ENCODE measurements at places on chromosomes 11 and 22.
A peak's percentile ranks its signal among the peaks of the same experiment; 100 is the strongest.

GRCh38 chr11:95821640-95822039, 31.3 kb downstream of the CEP57 start:
- DNase-seq: no peak

DNA sequence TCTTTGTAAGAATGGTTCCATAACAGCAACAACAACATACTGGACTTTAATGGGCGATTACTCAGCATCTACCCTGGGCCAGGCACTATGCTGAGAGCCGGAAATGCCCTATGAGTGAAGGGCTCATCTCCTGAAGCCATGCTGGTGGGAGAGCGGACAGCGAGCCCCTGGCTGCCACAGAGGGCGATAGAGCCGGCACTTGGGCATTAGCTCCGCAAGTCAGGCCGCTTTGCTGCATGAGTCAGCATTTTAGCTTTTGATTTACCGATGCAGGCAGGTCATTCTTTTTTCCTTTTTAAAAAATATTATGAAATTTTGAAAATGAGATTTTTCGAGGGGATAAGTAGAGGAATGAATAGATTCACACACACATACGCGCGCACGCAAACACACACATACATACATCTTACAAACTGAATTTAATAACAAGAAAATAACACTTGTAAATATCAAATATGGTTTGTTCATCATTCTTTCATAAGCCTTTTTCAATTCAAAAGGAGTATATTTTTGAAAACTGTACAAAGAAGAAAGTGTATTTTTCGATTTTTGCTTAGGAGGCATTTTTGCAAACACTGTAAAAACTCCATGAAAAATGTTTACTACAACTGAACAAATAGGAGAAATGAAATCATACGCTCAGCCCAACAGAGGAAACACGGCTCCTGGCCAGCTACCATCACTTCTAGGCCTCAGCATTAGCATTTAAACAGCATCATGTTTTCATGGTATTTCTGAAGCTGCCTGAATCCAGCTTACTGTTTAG, 667.3 kb downstream of the OPCML start:
- no peak for DNase-seq

DNA sequence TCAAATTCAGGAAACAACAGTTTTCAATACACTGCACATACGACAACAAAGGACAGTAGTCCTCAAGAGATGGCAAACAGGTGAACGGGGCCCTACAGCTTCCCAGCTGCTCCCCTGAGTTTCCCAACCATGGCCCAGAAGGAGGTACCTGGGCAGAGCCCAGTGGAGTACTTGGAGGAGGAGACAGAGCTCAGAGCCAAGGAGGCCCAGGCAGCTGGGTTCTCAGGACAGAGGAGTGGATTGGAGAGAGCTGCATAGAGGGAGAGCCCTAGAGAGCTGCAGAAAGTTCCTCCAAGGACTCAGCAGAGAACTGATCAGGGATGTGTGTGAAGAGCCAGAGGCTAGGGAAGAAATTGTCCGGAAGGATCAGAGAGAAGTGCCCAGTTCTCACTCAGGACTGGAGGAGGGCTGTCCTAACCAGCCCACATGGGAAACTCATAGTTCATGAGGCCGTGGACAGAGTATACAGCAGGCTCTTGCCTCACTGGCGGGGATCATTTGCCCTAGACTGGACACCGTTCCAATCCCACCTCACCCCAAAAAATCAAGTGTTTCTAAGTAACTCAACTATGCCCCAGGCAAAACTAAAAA, 7.6 kb upstream of the ASCL2 start:
- no peak for DNase-seq

- no peak for DNase-seq
Measured at GRCh38 chr11:83350187-83350586, 64.0 kb upstream of the CCDC90B start.

DNA sequence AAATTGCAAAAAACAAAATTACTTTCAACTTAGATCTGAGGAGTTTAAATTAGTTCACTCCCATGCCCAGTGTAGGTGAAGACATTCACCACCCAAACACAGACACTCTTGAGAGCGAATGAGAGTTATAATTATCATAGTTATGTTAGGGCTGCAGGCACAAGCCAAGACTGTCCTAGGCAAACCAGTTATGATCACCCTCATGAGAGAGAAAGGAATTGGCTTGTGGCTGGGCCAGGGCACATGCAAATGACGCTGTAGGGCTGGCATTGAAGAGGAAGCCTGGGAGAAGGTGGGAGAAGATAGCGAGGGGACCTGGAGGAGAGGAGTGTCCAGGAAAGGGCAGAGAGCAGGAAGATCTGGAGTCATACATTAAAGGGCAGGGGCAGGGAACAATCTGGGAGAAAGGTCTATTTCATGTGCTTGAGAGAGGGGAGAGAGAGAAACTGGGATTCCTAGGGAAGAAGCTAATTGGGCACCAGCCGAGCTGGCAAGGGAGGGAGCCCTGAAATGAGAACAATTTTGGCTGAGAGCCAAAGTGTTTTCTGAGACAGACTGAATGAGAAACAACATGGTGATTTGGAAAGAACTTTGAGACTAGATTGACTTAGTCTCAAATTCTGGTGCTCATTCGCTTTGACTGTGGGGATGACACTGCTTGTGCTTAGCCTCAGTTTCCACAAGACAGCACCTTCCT, 279.9 kb downstream of the KIRREL3 start:
- DNase-seq: no peak

DNA sequence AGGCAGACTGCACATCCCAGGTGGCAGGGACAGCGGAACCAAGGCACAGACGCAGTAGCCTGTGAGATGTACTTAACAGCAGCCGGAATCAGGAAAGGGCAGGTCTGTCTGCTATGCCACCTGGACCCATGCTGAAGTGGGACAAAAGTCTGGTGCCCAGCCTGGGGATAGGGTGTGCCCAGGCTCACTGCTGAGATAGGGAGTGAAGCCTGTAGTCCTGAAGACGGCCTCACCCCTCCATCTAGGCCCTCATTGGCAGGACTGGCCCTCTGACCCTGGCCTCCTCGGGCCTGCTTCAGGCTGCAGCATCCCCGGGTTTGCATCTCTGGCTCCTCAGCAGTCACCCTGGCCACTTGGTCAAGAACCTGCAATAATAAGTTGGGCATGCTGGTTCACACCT, 32.4 kb upstream of the TSKU start:
- DNase-seq: no peak

DNA sequence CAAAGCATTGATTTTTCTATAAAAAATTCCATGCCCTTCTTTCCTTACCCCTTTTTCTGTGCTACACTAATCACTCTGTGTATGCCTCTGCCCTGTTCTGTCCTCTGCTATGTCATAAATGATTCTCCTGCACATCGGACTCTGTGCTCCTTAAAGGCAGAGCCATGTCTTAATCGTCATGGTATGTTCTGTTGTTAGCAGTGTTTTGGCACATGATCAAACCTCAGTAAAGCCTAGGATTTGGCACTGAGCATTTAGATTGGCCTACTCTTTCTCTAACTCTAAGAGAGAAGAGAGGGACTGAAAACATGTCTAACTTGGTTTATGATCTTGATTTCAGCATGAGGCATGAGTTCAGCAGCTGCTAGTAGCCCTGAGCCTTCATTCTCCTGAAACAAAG, 266.9 kb downstream of the AASDHPPT start:
- no peak for DNase-seq

DNA sequence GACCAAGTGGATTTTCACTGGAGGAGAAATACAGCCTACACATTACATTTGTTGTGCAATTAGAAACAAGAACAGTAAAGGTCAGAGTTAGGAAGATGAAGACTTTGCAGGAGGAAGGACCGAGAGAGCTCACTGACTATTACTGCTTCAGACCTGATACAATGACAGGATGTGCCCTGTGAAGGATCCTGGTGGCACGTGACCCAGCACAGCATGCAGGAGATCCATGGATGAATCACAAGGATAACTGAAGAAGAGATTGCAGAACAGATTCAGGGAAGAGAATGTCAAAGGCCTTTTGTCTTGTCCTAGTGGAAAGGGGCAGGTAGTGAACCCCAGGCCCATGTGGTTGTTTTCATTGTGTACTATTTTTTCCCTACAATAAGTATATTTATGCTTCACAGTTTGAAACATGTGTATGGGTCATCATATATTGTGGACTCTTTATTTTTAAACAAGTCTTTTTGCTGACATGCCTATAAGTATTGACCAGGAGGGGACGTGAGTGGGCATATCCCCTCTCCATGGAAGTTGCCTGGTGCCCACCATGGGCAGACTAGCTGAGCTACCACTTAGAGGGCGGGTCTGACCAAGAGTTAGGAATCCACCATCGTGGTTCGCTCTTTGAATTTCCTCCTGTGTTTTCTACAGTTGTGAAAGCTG, 44.3 kb downstream of the RASSF10 start:
- no peak for DNase-seq

DNA sequence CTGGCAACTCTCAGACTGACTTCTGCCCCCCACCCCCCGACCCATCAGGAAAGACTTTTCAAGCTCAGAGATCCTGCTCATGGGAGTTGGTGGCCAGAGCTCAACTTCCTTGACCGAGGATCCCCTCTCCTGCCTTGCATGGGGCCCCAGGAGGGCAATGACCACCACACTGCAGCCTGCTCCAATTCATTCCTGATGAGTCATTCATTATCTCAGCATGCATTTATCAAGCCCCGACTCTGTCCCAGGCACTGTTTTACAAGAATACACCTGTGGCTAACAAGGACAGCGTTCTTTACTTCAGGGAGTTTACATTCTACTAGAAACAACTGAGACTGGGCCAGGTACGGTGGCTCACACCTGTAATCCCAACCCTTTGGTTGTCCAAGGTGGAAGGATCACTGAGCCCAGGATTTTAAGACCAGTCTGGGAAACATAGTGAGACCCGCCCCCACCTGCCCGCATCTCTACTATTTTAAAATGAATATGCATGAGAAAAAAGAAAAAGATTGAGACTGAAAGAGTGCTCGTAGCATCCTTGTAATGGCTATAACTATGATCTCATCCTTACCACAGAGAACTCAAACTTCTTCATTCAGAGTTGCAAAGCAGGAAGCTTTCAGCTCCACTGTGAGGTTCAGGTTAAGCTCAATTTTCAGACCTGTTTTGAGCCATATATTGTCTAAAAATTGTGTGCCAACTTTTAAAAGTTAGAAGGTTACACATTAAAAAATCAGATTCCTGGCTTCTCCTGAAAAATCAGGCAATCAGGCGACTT, 60.4 kb downstream of the FEZ1 start:
- DNase-seq: no peak

GRCh38 chr11:45388472-45388871, 102.3 kb upstream of the SYT13 start:
- no peak for DNase-seq

- DNase-seq: no peak
Measured at GRCh38 chr11:126146454-126147192, 64.8 kb downstream of the RPUSD4 start.

- DNase-seq: no peak
Measured at GRCh38 chr11:36103933-36104530, 160.2 kb downstream of the LDLRAD3 start.

GRCh38 chr11:118050208-118050891, 26.5 kb upstream of the TMPRSS4 start:
- peak; percentile 48 for DNase-seq

GRCh38 chr22:31346733-31347250, 646 bp upstream of the PATZ1 start:
- no peak for DNase-seq

DNA sequence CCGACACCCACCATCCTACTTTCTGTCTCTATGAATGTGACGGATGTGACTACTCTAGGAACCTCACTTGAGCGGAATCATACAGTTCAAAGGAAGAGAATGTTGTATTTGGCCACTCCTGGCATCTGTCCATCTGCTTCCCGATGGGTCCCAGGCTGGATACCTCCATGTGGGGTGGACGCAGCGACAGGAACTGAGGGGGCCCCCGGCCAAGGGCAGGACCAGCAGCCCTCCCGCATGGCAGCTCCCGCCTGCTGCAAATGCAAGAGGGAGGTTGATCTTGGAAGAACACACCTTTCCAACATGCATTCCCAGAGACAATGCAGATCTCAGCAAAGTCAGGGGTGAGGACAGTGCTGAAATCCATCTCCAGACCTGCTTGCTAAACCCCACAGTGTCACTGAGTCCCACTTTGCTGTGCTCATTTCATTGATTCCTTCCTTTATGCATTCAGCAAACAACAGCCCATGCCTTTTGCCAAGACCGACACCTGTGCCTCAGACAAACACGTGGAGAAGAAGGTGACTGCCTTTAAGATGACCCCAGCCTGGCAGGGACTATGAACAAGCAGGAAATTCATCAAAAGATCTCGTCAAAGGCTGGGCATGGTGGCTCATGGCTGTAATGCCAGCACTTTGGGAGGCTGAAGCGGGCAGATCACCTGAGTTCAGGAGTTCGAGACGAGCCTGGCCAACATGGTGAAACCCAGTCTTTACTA, 246.2 kb downstream of the CTTN start:
- no peak for DNase-seq

DNA sequence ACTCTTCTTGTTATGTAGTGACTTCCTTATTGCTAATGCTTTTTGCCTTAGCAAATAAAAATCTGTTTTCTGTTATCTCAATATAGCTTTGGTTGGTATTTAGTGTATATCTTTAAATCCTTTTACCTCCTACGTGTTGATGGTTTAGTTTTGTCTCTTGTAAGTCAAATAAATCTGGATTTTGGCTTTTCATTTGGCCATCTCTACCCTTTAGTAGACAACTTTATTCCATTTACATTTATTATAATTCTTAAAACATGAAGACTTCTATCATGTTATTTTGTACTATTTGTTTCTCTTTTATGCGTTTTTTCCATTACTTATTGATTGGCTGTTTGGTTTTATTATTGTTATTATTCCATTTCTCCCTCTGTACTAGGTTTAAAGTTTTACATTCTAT, 19.5 kb upstream of the ALKBH3 start:
- DNase-seq: no peak

- no peak for DNase-seq
Measured at GRCh38 chr22:28051091-28051786, 132.2 kb upstream of the PITPNB start.

DNA sequence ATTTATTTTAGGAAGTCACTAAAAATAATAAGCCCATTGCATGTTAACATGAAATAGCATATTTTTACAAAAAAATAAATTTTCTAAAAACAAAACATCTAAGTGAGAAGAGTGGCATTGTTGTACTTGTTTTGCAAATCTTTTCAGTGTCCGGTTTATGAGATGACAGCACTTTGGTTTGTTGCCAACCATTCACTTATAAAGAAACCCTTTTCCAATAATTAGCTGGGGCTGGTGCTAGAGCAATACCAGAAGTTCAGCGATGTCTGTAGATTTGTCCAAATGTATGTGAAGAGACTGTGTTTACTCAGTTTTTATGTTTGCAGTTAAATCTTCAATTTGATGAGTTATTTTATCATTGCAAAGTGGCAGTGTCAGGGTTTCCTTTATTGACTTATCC, 22.1 kb upstream of the KRTAP5-7 start:
- DNase-seq: no peak

DNA sequence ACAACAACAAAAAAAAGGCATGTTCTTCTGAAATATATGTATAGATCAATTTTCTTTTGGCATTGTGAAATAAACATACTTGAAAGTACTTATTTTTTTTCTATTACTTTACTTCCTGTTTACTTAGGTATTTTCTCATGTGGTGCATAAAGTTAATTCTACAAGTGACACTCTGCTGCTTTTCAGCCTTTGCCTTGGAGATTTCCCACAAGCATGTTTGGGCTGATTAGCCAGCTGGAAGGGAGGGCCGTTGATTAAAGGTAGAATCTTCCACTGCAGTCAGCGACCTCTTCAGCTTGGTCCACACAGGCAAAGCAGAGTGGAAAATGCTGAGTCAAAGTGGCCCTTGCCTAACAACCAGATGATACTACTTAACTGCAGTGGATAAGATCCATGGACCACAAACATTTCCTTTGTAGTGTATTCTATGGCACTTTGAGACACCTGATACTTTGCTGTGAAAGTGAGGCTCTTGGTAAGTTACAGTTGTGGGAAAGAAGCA, 176.0 kb downstream of the ARHGAP42 start:
- no peak for DNase-seq

Data from right atrium auricular region (tissue), 2 donors.